ENCODE measurements at places on chromosomes 1 and 21.

GRCh38 chr1:43994794-43995790 is 3.7 kb downstream of the CCDC24 start:
- DNase-seq: peak; percentile 38

DNA sequence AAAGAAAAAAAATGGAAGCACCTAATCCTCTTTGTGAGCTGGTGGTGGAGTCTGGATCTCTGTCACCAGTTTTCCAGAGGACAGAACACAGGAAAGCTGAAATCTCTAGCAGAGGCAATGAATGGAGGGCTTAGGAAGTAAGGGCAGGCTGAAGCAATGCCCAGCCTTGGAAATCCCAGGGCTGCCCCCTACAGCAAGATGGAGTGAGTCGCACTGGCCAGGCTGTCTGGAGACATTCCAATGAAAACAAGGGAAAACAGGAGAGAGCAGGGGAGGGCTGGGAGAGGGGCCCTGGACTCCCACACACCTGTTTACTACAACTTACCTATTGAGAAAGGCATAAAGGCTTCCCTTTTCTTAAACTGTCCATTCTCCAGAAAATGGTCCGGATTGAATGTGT is 25.9 kb downstream of the CYP2J2 start:
- DNase-seq: no peak

- DNase-seq: peak; percentile 93
Measured at GRCh38 chr1:42958488-42959319, at the start of gene SLC2A1. Gene SLC2A1 (minus strand): TSS chr1:42958868. CDS start chr1:42958651, 217 bp downstream.

GRCh38 chr1:40257313-40257687 is 736 bp upstream of the ZMPSTE24 start:
- DNase-seq: no peak

- DNase-seq: peak; percentile 98
Measured at GRCh38 chr1:222043444-222044292, 301.8 kb upstream of the DUSP10 start.

DNA sequence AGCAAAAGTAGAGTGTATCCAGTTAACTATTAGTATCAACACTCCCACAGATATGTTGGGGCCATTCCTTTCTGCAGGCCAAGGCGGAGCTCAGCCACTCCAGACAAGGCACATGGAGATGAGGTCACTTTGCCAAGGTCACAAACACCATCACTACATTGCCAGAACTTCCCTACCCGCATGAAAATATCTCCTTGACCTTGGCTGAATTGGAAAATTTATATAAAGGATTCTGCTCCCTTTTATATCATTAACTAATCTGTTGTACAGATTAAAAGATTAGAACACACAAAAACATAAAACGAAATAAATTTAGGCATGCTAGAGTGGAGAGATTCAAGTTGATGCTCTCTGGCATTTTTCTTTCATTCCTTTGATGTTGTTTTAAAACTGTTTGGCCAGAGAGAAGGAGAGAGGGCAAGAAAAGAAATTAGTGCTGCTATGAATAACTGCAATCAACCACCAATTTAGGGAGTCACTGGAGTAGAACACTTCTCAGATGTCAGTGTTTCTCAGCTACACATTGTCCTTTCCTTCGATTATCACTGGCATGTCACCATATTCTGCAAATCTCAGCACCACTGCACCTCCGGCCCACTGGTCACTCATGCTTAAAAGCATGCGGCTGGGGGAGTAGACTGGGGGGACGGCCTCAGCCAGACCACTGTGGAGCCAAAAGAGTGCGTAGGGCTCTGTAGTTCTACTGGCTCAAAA is 78.7 kb upstream of the ATP1B1 start:
- no peak for DNase-seq

DNA sequence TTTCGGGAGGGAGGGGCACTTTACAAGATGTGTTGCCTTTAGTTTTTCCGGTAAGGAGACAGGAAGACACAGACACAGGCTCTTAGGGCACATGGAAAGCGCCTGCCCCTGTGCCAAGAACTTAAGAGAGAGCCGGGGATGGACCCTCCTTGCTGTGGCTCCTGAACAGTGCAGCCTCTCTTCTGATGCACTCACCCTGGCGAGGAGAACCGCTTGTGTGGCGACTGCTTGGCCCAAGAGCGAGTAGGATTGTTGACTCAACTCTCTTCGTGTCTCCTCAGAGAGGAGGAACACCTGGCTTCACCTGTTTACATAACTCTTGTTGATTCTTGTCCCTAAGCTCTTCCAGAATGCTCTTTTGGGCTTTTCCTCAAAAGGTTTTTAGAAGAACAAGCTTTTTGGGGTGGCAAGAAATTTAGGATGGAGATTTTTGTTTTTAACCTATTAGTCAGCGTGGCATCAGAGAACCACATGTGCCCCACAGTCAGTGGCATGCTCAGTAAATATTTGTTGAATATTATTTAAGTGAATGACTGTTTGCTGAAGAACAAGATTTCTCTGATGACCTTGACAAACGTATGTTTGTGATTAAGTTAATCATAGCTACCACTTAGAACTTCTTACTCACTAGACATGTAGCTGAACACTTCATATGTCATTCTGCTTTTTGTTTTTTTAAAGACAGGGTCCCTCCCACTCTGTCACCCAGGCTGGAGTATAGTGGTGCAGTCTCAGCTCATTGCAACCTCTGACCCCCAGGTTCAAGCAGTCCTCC is 60.6 kb downstream of the NFIA start:
- DNase-seq: no peak

DNA sequence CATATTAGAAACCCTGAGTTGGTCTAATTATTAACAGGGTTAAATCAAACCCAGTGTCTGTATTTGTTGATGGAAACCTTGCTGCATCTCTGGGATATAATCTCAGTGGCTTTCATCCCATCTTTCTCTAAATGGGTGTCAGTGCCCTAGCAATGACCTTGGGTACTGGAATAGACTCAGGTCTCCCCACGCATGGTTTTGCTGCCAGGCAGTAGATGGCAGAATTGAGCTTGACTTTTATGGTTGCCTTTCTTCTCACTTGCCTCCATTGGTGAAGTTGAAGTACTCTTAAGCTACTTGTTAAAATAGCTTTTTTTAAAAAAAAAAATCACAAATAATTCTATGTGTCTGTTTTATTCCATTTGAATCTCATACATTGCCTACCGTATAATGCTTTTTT is 81.8 kb upstream of the HMCN1 start:
- no peak for DNase-seq

- no peak for DNase-seq
Measured at GRCh38 chr1:205267306-205267902, 39.7 kb downstream of the TMCC2 start.

DNA sequence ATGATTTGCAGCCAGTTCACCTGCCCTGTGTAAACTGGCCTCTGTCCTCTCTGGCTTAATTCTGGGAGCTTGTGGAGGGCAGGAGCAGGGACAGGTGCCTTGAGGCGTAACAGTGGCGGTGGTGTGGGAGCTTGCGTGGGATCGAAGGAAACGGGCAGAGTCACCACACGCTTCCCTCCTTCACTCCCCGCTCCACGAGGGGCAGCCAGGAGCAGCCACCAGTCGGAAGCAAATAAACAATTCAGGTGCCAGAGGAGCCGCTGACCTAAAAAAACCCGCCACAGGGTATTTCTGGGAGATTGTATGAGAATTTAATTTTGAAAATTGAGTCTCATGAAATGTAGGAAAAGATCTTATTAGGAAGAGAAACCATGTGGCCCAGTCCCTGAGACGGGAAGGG is 26.0 kb downstream of the FAAP20 start:
- DNase-seq: no peak

DNA sequence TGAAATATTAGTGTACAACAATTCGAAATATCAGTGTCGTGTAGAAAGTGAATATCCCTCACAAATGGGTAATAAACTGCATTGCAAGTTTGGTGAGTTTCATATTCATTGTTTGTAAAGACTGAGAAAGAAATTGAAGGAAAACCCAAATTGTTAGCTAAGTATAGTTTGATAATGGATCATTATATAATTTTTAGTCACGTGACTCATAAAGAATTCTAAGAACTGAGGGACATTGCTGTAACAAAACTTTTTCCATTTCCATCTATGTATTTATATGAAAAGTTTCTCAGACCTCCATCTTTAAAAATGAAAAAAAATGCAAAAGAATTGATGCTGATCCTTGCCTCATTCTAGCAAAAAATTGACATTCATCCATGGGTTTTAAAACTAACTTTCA is 36.0 kb upstream of the SGIP1 start:
- DNase-seq: no peak

GRCh38 chr1:223783676-223784075 is 62.1 kb downstream of the TP53BP2 start:
- no peak for DNase-seq

DNA sequence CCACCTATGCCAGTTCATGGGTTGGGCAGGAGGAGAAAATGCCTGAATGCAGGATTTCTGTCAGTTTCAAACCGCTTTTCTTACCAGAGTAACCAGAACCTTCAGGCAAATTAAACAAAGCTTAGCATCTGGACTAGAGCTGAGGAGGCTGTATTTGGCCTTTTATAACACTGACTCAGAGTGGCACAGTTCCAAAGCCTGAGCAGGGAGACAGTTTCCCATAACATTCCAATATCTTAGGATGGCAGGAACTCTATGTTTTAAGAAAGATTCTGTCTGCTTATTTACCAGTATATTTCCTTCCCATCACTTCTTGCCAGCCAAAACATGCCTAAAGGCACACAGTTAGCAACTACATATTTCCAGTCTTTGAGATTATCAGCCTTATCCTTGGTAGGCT is 46.8 kb downstream of the UBR4 start:
- DNase-seq: peak; percentile 58

GRCh38 chr1:206082831-206083695 is 30.1 kb downstream of the RHEX start:
- no peak for DNase-seq

GRCh38 chr1:12472798-12473551 is 145.0 kb downstream of the DHRS3 start:
- no peak for DNase-seq

DNA sequence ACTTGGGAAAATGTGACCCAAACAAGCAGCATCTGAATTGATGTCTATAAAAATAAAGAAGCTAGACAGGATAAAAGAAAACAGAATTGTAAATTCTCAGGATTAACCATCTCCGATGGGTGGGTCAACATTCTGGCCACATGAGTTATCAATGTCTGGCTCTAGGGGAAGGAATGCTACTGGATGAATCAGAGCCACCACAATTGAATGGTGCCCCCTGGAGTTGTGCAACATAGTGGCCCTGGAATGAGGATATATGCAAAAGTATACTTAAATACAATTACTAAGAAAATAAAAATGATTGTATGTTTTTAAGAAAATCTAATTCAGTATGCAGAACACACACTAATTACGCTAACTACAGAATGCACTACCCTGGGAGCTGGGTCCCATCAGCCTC is 185.6 kb downstream of the TGFBR3 start:
- peak; percentile 90 for DNase-seq

GRCh38 chr1:233730809-233731208 is 116.9 kb downstream of the KCNK1 start:
- no peak for DNase-seq

GRCh38 chr1:27528818-27529703 is 39.1 kb upstream of the WASF2 start:
- peak; percentile 80 for DNase-seq

GRCh38 chr1:44714532-44714931 is 16.4 kb downstream of the RNU5D-1 start:
- DNase-seq: no peak

GRCh38 chr21:39077876-39078275 is 105.4 kb downstream of the PSMG1 start:
- no peak for DNase-seq

DNA sequence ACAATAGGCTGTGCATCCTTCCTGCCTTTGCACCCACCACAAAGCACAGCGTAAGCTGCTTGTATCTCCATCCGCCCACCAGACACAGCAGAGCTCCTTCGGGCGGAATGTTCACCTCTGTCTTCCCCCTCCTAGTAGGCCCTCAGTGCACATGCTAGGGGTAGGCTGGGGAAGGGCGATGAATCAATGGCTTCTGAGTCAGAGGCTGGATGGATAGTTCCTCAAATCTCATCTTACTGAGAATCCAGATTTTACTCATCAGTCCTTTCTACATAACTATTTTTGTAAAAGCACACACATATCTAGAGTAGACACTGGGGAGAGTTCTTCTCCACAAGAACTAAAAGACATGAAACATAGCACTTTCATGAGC is 73.8 kb downstream of the BCAR3 start:
- DNase-seq: peak; percentile 77

DNA sequence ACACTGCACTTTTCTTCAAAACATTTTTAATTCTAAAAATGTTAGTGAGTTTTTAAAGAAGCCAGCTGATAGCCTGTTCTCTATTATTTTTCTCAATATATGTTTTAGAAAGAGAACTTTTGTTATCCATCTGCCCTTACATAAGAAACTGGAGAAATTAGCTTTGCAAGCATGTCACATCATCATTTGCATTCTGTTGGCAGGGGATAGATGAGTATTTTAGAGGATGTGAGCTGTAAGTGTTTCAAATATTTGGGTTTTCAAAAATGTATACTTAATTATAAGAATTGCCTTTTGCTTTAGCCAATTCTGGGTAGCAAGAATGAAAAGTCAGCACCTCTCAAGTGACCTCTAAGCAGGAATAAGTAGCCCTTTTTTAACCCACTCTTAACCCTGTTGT is 7.4 kb downstream of the NFIA start:
- no peak for DNase-seq

GRCh38 chr1:112141923-112142322 is 152.5 kb upstream of the KCND3 start:
- no peak for DNase-seq

DNA sequence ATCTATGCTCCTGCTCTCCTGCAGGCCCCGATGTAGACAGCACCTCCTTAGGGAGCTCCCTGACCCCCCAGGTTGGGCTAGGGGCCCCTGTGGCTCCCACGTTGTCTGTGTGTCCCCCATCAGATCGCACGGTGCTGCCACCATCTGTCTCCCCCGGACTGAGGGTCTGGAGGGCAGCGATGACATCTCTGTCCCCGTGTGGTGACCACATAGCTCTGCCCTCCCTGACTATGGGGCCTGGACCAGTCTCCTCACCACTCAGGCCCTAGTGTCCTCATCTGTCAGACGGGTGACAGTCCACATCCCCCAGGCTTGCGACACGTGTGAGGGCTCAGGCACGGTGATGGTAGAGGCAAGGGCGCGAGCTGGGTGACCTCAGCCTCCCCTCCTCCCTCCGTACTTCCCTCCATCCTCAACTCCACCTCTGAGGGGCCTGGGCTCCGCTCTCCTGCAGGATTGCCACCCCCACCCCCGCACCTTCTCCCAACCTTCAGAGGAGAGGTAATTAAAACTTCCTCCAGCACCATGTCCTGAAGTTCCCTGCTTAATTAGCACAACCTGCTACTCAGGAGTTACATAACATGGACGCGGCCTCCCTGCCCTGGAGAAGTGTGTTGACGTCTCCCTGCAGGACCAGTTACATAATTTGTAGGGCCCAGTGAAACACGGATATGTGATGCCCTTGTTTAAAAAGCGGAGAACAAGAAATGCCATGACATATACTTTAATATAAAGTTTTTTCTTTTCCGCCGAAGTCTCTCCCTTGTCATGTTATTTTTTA is 288.2 kb downstream of the PTPRU start:
- DNase-seq: no peak

DNA sequence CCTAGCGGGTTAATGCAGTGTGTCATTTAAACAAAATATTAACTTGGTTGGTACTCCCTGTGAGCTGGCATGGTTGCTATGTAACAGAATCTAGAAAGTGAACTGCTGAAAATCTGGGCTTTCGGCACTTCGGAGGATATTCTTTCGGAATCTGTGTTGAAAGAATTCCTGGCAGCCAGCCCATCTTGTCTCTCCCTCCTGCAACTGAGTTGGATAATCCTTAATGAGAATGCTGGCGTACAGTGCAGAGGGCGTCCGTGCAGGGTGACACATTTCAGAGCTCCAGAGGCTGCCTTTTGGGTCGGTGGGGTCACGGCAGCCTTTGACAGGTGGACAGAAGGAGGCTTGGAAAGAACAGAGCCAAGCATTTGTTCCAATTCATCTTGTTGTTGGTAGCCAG is 3.7 kb downstream of the KAZN start:
- peak; percentile 75 for DNase-seq
